ENCODE measurements at places on chromosomes 5 and 9.

DNA sequence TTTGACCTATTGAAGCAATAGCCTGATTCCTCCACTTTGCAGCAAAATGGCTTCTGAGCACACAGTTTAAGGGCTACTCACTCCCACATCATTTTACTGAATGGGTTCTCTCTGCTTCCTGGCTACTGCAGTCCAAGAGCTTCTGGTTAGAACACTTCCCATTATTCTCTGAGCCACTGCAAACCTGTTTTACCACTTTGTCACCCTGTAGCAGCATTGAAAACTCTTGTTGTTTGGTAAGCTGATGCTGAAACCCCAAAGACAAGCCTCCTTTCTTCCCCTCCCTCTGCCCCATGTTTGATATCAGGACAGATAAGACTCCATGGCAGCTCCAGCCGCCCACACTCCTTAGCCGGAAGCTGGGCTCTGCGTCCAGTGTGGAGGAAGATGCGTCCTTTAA, 84.4 kb upstream of the RARS1 start:
- DNase-seq = no peak

- DNase-seq = no peak
Measured at GRCh38 chr5:181098762-181099601, 32.0 kb downstream of the OR2V1 start.

GRCh38 chr5:133235696-133236426, 184.0 kb downstream of the HSPA4 start:
- no peak for DNase-seq

DNA sequence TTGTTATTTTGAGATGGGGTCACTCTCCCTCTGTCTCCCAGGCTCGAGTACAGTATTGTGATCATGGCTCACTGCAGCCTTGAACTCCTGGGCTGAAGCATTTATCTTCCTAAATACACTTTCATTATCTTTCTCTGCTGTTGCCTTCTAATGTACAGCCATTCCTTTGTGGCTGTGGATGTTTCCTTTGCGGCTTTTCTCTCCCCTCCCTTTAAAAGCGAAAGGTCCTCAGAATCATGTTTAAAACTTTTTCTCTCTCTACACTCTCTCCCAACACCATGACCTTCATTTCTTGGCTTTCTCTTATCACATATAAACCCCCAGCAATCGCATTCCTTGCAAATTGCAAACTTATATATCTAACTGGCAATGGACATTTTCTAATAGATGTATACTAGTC, 1.6 kb downstream of the IFNA2 start:
- no peak for DNase-seq

GRCh38 chr9:7206221-7206758, 448.5 kb downstream of the KDM4C start:
- no peak for DNase-seq

- DNase-seq = no peak
Measured at GRCh38 chr9:129777769-129778130, 24.9 kb upstream of the PTGES start.

DNA sequence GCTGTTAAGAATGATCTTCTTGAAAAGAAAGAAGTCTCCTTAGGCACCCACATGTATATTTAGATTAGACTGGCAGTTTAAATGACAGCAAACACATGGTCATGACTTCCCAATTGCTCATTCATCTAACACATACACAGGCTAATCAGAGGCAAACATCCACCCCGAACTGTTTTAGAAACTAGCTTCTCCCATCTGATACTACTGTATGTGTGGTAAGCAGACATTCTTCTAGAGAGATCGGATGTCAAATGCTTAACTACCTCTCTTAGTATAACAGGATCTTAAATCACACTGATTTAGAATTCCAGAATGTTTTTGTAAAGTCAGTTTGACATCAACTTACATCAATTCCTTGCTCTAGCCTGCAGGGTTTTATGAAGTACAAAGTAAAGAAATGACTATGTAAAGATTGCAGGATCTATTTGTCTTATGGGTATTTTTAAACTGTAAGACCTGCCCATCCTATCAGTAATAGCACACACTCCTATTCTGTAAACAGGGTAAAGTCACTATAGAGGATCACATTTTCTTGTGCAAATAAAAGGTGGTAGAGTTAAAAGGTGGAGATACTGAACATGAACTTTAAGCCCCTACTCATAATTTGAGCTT, 239.7 kb downstream of the MLLT3 start:
- peak; percentile 17 for DNase-seq

GRCh38 chr5:101689306-101689705, 606.8 kb downstream of the SLCO4C1 start:
- DNase-seq = no peak

- DNase-seq = peak; percentile 99
Measured at GRCh38 chr5:91311697-91312501, 71.2 kb downstream of the ARRDC3 start.
